ENCODE measurements at places on chromosomes 2 and 18.

DNA sequence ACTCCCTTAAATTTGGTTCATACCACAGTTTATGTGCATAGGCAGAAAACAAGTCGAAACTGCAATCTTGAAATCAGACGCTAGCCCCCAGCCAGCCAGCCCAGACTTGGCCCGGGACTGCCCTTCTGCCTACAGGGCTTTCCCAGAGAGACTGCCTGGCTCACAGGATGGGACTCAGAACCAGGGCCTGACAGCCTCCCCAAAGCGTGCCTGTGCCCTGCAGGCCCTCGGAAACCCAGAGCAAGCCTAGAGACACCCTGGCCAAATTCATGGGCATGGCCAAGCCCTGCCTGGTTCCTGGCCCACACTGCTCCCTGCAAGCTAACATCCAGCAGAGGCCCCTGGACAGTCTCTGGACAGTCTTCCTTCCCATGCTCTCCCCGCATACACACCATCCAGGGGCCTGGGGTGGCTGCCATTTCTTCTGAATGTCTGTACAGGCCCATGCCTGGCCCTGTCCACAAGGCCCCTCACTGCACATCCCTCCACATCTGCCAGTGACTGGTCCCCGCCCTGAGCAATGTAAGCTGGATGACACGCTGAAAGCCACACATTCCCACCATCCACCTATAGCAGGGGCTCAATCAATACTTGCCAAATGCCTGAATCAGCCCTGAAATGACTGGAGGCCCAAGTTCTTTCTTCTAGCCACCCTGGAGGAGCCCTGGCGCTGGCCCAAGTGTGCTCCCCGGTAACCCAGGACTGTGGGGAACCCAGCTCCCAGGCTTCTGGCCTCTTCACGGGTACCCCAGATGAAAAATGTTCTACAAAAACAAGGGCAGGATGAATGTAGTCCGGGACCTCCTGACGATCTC lies 73.1 kb downstream of the HDAC4 start:
- no peak for DNase-seq

DNA sequence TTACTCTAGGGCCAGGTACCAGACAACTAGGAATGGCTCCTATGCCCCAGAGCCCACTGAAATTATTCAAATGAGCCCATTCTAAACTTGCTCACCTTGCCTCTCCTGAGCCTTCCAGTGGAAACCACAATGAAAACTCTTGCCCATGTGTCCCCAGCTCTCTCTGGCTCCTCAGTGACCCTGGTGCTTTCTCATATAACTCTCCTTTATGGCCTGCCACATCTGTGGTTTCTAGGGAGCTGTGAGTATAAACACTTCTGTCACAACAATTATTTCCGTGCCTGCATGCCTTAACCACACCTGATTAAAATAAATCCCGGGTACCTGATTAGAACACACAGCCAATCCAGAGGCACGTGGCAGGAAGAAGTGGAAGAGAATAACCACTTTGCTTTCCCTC lies 333.0 kb upstream of the SPRED2 start:
- DNase-seq, result no peak

GRCh38 chr2:64679673-64680425 lies 26.1 kb upstream of the SERTAD2 start:
- no peak for DNase-seq

- no peak for DNase-seq
These were observed 96.6 kb upstream of the ALPP start for GRCh38 chr2:232281858-232282507.

DNA sequence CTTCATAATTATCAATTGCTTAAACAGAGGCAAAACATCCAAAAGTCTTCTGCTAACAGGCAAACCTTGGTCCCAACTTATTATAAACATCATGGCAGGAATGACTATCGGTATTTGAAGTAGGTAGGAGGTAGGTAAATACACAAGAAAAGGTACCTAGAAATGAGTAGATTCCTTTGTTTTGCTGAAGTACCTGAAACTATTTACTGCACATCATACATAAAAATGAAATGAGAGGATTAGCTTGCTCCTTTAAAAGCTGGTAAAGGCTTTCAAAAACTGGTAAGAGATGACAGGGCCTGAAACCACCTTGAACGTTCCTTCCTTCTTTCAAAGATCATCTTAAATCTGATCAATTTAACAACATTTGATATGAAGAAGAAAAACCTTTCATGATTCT lies 55.2 kb upstream of the MAPRE2 start:
- no peak for DNase-seq

GRCh38 chr2:88160517-88160916 lies 9.6 kb upstream of the THNSL2 start:
- no peak for DNase-seq

DNA sequence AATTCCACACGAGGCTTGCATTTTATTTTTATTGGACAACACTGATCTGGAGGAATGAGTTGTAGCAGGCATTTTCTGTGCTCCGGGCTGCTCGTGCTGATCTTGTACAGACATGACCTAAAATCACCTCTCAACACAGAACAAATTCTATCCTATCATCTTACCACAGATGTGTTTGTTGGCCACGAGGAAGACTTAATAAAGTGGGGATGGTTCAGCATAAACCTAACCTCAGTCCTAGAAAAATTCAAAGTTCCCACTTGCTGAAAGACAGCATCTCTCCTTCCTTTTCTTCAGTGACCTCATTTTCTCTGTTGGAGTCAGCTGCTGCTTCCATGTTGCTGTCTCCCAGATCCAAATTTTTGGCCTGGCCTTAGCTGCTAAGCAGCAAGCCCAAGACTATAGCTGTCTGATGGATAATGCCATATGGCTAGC lies 45.3 kb downstream of the RBKS start:
- DNase-seq, result no peak

DNA sequence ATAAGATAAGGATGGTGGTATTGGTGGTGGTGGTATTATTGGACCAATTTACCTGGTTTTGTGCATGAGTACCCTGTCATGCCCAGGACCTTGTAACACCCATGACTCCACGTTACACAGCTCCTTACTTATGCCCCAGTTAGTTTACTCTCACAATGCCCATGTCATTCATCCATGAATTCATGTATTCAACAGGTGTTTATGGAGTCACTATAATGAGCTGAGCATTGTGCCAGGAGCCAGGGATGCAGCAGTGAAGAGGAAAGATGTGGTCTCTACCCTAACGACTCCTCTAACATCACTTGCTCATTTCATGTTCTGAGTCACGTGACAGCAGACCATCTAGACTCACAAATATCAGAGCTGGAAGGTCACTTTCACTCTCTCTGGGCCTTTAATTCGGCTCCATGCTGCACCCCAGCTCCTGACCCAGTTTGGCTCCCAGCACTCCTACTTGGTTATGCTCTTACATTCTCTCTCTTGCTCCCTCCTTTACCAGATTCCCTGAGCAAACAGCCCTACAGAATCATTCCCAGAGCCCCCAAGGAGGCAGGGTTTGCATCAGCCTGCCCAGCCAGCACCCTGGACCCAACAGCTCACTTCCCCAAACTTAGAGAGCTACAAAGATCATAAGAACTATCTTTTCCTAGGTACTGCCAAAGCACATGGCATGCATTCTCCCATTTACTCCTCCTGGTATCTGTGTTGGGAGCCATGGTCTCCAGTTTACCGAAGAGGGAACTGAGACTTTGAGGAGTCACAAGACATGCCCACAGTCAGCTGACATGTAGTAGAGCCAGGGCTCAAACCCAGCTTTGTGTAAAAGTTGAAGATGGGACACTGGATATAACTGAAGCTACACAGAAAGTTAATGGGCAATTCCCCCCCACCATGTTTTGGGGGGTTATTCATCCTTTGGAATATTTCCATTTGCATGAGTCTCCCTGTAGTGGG lies 449.9 kb downstream of the LRATD1 start:
- DNase-seq, result no peak

- no peak for DNase-seq
These were observed 246.3 kb upstream of the RASGRP3 start for GRCh38 chr2:33230195-33230594.

GRCh38 chr2:215967590-215968378 lies 45.6 kb downstream of the MREG start:
- DNase-seq, result no peak

Data from midbrain (tissue), 1 donor.